ENCODE measurements at places on chromosomes 3 and 15. TPM values are rescaled to one million over a fixed set of nuclear protein-coding genes. Genes with fewer than 3 reads are reported as not detected.

SCG5 gene
- 4.9 TPM for total RNA-seq

GRCh38 chr15:55358471-55358870 is 39.4 kb downstream of the PIGB start:
- DNase-seq = no peak

GRCh38 chr15:81032818-81033217 is 32.1 kb downstream of the TLNRD1 start:
- no peak for DNase-seq

DNA sequence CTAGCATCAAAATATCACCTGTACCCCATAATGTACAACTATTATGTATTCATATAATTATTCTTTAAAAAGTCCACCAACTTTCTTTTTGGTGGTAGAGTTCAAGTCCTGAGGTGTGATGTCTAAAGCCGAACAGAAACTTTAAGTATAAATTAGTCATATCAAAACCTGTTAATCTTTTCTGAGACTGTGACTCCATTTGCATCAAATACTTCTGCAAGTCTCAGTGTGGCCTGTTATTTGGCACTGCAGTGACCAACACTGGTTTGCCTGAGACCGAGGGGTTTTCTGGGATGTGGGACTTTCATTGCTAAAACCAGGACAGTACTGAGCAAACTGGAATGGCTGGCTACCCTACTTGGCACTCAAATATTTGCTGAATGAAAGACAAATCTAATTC is 7.3 kb downstream of the NGLY1 start:
- DNase-seq = no peak

- DNase-seq = no peak
These were observed 18.7 kb downstream of the WWTR1 start for GRCh38 chr3:149639093-149639486.

- DNase-seq = no peak
These were observed 199.8 kb downstream of the SQOR start for GRCh38 chr15:45834622-45835021.

- no peak for DNase-seq
These were observed 15.2 kb downstream of the RMDN3 start for GRCh38 chr15:40739854-40740253.

GRCh38 chr3:172154768-172155664 is 115.6 kb downstream of the FNDC3B start:
- DNase-seq = no peak

GRCh38 chr15:76147906-76148570 is 88.3 kb downstream of the TMEM266 start:
- DNase-seq = no peak

- DNase-seq = no peak
These were observed 13.4 kb upstream of the NR2F2 start for GRCh38 chr15:96316953-96317629.

DNA sequence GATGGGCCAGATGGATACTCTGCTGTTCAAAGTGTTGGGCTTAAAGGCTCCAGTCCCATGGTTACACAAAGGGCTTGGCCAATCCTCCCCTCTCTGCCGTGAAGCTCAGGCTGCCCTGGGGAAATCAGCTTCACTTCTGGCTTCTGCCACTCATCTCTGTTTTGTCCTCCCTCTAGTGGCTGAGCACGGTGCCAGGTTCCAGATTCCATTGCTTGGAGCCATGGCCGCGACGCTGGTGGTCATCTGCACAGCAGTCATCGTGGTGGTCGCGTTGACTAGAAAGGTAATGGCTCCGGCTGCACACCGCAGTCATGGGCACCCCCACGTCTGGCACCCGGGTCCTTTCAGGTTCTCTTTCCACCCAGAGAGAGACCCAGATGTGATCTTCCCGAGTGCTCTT is 5.6 kb downstream of the TIGIT start:
- DNase-seq = peak; percentile 18

GRCh38 chr3:42841332-42841731 is 32.1 kb downstream of the ACKR2 start:
- no peak for DNase-seq

DNA sequence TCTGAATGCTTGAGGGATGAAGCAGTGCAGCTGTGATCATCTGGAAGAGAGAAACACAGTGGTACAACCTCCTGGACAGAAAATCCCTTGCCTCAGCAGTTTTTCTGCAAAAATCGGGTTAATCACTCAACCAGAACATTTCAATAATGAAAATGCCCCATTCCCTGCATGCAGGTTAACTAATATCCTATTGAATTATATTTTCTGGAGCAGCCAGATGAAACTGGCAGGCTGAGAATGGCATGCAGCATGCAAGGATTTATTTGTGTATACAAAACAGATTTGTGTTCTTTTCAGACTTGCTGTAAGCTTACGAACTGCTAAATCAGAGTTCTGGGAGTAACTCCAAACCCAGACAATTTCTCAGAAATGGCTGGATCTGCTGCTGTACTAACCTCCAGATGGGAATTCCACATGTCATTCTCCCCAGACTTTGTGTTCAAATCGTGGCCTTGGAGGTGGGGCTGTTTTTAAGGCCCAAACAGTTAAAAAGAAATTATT is 39.1 kb downstream of the SLC9A9 start:
- DNase-seq = no peak

GRCh38 chr3:159265705-159266104 is 463.9 kb downstream of the MFSD1 start:
- no peak for DNase-seq

GRCh38 chr3:96478496-96478895 is 335.9 kb upstream of the EPHA6 start:
- DNase-seq = no peak
